ENCODE measurements at places on chromosomes 2 and 18. TPM values are rescaled to one million over a fixed set of nuclear protein-coding genes. Genes with fewer than 3 reads are reported as not detected.
A peak's percentile ranks its signal among the peaks of the same experiment; 100 is the strongest.

HOXD3 gene
- polyA plus RNA-seq: 2.3 TPM

GRCh38 chr2:206192157-206192556 is 32.5 kb downstream of the EEF1B2 start:
- no peak for DNase-seq

DNA sequence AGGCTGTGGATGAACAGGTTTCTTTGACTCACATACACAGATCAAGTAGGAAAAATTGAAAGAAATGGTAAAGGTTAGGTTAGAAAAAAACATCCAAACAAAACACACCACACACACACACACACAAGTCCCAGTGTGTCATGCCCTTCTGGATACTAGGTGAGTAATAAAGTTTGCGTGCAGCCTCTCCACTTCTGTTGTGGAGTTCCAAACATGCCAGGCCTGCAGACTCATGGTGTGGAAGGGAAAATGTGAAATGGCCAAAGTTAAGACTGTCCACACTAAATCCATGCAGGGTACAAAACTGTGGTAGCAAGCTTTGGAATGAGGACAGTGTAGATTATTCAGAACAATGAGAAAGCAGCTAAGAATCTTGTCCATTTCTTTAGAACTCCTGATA is 114.6 kb downstream of the IKZF2 start:
- peak; percentile 85 for DNase-seq

GRCh38 chr18:24710474-24710873 is 250.0 kb downstream of the HRH4 start:
- no peak for DNase-seq

- DNase-seq: no peak
These were observed 514.9 kb downstream of the PTPRM start for GRCh38 chr18:8081872-8082553.

GRCh38 chr2:20618886-20619521 is 31.9 kb downstream of the HS1BP3 start:
- DNase-seq: no peak

HOXD11 gene
- polyA plus RNA-seq: 27.7 TPM

- DNase-seq: peak; percentile 64
These were observed 324.1 kb downstream of the LPIN1 start for GRCh38 chr2:12070581-12070980.

DNA sequence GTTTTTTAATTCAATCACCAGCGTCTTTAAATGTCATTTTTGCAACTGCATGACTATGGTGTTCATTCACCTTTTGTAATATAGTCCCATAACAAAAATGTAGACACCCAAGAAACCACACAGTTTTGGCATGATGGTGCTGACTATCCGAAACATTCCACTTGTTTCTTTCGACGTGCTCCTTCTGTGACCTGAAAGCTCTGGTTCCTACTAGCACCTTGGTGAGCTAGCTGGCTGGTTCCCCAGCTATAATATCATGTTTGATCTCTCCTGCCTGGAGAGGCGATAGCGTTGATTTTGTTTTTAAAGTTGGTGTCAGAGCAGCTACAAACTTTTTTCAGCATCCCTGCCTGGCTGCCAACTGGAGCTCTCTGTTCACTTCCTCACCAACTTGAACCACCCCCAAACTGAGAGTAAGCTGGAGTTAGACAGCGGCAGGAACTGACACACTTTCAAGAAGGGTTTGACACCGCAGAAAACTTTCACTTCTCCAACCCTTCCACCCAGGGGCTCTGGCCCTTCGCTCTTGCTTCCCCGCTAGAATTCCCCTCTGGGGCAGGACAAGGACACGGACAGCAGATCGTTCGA is 1.1 kb downstream of the ATAD2B start:
- peak; percentile 83 for DNase-seq

LIPG gene
- 0.11 TPM for polyA plus RNA-seq

CREG2 gene
- polyA plus RNA-seq: not detected

DLGAP1 gene
- 0.29 TPM for polyA plus RNA-seq

DNA sequence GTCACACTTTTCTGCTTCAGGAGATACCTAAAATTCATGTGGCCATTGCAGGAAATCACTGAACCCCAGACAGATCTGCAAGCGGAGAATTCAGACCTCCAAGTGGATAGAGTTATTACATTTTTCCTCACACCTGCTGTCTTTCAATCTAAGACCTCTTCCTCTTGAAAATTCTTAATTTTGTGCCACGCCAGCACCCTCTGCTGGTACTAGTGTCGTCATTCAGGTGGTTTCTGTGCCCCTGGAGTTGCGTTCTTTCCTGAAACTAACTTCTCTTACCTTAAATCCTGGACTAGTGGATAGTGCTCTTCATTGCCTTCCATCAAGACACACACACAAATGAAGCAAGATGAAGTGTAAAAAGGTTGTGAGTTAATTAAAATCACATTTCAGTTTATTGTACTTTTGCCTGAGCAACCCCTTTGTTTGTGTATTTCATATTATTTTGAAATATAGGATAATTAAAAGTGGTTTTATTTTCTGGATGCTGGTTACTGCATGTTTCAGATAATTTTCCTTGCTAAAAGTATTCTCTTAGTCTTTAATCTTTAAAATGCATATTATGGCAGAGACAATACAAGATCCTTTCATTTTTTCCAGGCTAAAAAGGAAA is 1.6 kb upstream of the DNER start:
- no peak for DNase-seq

GRCh38 chr2:222878301-222878876 is 17.6 kb downstream of the ACSL3 start:
- DNase-seq: no peak

UGT1A3 gene
- polyA plus RNA-seq: not detected

- DNase-seq: no peak
These were observed 75.6 kb downstream of the TPGS2 start for GRCh38 chr18:36752929-36753865.

GRCh38 chr2:209790066-209790728 is 18.6 kb downstream of the UNC80 start:
- no peak for DNase-seq

DNA sequence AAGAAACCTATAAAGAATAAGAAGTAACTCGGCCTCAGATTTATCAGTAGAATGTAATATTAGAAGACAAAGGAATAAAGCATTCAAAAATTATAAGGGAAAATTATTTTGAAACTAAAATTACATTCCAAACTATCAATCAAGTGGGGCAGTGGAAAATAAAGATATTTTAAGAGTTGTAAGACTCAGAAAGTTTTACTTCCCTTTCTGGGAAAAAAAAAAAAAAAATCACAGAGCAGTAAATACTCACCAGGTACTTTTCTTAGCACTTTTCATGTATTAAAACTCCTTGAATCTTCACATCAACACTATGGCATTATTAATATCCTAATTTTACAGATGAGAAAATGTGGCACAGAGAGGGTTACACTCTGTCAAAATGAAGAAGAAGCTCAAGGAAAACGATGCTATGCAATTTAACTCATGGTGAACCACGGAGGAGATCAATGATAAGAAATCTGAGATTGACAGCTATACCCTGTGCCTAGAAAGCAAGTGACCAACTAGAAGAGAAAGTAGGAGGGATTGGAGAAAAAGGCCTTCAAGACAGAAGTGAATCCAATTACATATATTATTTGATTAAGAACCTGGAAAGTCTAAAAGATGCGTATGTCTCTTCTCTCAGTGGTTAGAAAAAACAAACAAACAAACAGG is 238.9 kb upstream of the ID2 start:
- no peak for DNase-seq

ALK gene
- polyA plus RNA-seq: not detected

SLC14A1 gene
- 0.53 TPM for polyA plus RNA-seq

MATN3 gene
- 2.0 TPM for polyA plus RNA-seq

FBXO36 gene
- 6.5 TPM for polyA plus RNA-seq

DNA sequence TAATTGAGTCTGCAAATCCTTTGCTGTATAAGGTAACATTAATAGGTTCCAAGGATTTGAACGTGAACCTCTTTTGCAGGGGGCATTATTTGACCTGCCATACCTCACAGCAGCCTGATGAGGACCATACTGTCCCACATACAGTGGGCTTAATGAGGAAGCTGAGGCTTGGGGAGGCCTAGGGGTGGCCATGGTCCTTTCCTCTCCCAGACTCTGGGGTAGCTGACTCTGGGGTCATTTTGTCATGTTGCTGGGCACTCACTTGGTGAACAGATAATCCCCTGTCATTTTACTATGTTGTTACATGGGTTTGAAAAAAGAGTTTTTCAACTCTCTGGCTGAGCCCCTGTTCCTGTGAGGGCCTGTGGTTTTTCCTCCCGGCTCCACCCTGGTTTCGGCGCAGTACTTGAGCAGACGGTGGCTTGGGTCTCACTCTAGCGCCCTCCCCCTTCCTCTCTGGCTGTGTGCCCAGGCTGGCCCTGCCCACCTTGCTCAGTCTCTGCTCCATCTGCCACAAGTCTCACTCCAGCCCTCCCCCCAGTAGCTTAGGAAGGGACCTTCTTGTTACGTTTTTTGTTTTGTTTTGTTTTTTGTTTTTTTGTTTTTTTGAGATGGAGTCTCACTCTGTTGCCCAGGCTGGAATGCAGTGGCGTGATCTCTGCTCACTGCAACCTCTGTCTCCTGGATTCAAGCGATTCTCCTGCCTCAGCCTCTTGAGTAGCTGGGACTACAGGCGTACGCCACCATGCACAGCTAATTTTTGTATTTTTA is 21.0 kb downstream of the INPP4A start:
- peak; percentile 21 for DNase-seq

- DNase-seq: peak; percentile 72
These were observed 1435.7 kb downstream of the LRP1B start for GRCh38 chr2:140695155-140695554.

DNA sequence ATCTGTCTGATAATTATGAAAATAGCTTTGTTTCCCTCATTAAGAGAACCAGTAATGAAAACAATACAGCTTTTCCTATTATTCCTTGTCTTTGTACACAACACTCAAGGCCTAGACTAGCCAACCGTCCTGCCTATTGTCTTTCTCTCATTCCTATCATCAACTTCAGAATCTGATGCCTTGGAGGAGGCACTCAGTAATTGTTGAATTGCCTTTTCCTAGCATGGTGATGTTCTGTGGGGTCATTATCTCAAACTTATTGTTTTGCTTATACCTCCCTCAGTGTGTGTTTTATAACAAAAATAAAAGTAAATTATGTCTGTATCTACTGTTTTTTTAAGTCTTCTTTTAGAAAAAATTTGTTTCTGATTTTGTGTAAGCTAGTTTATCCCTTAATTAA is 208.7 kb downstream of the RIT2 start:
- no peak for DNase-seq

GPR39 gene
- 1.6 TPM for polyA plus RNA-seq

SPDYA gene
- polyA plus RNA-seq: 1.2 TPM

DNA sequence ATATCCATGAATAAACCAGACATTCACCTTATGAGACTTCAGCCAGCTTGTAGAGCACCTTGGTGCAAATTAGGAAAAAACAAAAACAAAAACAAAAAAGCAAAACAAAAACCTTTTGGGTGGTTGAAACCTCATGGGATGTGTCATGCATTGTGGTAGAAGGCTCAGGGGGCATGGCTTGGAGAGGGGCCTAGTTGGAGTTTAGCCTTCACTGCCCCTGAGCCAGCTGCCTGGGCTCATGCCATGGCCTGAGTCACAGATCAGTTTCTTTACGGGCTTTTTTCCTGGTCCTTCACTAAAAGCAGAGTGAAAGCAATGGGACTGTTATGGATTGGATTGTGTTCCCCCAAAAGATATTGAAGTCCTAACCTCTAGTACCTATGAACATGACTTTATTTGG is 22.0 kb upstream of the DAPL1 start:
- peak; percentile 87 for DNase-seq

- DNase-seq: no peak
These were observed 90.6 kb downstream of the SNTG2 start for GRCh38 chr2:1041012-1041805.

DNA sequence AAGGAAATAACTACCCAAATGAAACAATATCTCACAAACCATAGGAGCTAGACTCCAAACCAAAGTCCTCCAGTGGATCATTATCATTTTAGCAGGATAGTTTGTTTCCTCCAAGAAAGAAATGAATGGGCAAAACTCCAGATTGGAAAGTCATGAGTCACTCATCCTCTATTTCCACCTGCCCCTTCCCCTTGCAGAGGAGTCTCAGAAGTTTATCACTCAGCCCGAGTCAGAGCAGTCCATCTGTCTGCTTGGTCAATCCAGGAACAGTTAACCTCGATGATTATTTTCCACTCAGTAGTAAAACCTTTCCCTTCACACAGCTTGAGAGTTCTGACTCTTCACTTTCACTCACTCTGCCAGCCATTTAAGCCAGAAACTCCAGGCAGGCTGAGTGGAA is 462.2 kb downstream of the BCL11A start:
- no peak for DNase-seq

PPM1B gene
- polyA plus RNA-seq: 23.1 TPM

DNA sequence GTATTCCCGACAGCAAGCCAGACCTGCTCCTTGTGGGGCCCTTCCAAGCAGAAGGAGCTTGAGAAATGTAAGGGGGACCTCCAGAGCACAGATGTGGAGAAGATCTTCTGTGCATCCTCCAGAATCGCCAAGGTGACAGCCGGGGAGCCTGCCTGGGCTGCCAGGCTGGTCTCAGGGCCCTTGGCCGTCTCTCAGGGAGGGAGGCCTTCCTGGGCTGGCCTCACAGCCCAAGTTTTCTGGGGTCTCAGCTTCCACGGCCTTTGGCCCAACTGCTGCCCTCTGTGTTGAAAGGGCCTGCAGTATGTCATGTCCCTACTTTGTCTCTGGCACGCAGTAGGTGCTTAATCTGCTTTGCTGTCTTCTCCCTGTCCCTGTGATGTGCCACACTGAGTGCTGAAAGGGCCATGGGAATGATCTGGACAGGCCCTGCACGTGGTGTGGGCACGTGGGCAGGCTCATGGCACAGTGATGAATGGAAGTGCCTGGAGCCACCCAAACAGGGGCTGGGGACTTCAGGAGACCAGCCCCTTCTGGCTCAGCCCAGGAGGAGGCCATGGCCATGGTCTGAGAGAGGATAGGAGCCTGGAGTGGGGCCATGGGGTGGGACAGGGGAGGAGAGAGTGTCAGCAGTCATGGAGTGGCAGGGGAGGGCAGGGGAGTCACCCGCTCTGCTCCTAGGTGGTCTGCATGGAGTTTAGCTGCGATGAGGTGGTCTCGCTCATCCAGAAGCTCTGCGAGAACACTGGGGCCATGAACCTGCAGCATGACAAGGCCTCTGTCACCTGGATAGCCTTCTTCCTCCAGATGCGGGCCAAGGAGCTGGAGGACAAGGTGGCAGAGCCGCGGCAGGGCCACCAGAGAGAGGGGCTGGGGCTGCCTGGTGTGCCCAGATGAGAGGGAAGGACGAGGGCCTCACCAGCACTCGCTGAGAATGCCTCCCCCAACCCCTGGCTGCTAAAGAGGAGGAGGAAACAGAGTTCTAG is 35.4 kb downstream of the HJURP start:
- no peak for DNase-seq

MROH2A gene
- not detected for polyA plus RNA-seq

GRCh38 chr2:145194673-145195072 is 674.8 kb upstream of the ZEB2 start:
- no peak for DNase-seq

DNA sequence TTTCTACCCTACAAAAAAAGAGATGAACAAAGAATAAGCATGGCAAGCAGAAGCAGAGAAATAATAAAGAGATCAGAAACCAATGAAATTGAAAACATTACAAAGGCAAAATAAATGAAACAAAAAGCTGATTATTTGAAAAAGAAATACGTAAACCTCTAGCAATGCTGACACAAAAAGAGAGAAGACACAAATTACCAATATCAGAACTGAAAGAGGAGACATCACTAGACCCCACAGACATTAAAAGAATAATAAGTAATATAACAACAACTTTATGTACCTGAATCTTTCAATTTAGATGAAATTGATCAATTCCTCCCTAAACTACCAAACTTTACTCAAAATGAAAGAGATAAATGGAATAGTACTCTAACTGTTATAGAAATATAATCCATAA is 75.9 kb downstream of the TMEM163 start:
- DNase-seq: no peak

SELENOI gene
- polyA plus RNA-seq: 3.6 TPM

GRCh38 chr2:234306426-234307173 is 190.3 kb downstream of the ARL4C start:
- no peak for DNase-seq

Measured in GM23248 (cell line).